ENCODE measurements at places on chromosomes 4 and X.
A peak's percentile ranks its signal among the peaks of the same experiment; 100 is the strongest.

- peak; percentile 51 for DNase-seq
Measured at GRCh38 chr4:633976-634598, 8.7 kb downstream of the PDE6B start.

GRCh38 chrX:79079477-79079876 lies 65.0 kb upstream of the GPR174 start:
- DNase-seq: no peak

GRCh38 chrX:140794642-140795041 lies 85.1 kb downstream of the LINC00632 start:
- no peak for DNase-seq

- no peak for DNase-seq
Measured at GRCh38 chrX:625137-625691, 5.4 kb upstream of the SHOX start.

DNA sequence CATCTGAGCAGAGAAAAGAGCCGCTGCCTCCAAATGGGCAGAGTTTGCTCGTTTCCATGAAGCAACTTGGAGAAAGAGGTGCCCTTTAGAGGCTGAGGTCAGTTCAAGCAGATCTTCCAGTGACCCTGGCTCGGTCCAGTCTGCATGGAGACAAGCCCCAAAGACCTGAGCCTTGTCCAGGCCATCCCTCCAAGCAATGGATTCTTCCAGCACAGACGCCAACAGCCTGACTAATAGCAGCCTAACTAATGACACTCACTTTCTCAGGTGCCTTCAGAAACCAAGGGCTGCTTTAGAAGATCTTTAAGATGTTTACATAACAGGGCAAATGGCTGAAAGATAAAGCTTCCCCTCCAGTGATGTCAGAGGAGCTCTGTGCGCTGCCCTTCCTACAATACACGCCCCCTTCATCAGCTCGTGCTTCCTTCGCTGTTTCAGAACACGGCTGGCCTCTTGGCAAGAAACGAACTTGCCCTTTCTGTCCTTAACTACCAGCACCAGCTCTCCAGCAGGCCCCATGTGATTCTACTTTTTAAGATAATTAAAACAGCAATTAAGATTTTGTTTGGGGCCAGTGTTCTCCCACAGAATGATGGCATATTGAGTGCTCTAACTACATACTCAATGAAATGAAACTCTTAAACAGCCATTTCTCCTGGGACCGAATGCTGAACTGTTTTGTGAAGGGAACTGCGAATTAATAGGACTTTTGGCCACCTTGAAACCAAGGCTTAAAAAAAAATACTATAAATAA lies 119.0 kb downstream of the GPR143 start:
- no peak for DNase-seq

GRCh38 chrX:482702-483203 lies 96.0 kb upstream of the PPP2R3B start:
- DNase-seq: no peak

GRCh38 chr4:14848229-14848628 lies 154.1 kb upstream of the CPEB2 start:
- DNase-seq: no peak

DNA sequence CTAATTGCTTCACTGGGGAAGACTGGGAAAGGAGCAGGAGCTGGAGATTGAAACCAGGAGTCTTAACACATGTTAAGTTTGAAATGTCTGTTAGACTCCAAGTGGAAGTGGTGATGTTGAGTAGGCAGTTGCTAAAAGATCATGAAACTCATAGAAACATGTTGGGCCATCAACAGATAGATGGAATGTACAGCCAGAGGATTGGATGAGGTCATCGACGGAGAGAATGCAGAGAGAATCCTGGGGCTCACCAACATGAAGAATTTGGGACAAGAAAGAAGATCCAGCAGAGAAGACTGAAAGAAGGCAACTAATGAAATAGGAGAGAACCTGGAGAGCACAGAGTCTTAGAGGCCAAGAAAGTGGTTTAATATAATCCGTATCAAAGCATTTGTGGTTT lies 19.4 kb upstream of the TSPAN5 start:
- no peak for DNase-seq

- DNase-seq: no peak
Measured at GRCh38 chrX:115900425-115900824, 270.1 kb upstream of the AGTR2 start.

DNA sequence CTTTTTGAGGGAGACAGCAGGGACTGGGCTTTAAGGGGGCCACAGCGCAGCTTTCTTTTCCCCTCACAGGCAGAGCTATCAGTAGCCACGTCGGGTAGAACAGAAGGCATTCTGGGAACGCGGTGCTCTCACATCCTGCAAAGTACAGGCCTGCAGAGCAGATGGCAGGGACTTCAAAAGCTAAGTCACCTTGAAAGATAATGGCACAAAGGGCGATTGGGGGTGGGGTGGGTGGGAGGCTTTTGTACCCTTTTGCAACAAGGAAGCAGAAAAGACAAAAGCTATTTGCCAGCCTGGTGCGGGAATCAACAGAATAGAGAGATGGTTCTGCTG lies 93.9 kb downstream of the PHKA2 start:
- no peak for DNase-seq

DNA sequence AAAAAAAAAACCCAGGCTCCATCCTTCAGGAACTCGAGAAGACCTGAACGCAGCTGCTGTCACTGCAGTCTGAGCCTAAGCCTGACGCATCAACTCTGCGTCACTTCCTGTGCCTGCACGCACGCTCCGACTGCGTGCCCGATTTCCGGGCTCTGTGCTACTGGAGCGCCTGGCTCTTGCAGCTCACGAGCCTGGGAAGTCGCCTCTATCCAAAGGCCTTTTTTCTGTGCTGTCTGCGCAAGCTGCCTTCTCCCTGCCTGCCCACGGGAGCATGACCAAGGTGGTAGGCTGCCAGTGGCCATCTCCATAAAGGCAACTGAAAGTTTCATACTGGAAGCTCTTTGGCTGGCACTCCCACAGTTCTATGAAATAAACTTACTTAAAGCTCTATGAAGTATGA lies 9.9 kb upstream of the GASK1B start:
- DNase-seq: no peak

DNA sequence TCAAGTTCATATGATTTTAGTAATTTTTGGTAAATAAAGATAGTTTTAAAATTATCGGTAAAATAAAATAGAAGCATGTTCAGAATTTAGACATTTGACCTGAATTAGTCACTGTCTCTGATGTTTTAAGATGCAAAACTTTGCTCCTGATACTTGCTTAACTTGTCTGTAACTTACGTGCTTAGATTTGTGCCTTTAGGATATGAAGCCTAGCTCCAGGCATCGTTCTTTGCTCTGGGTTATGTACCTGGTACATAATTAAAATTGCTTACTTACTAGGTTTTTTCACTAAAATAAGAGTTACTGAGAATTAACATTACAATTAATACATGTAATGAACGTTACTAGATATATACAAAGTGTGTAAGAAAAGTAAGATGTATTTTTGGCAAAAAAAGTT lies 24.9 kb upstream of the AADAT start:
- no peak for DNase-seq

DNA sequence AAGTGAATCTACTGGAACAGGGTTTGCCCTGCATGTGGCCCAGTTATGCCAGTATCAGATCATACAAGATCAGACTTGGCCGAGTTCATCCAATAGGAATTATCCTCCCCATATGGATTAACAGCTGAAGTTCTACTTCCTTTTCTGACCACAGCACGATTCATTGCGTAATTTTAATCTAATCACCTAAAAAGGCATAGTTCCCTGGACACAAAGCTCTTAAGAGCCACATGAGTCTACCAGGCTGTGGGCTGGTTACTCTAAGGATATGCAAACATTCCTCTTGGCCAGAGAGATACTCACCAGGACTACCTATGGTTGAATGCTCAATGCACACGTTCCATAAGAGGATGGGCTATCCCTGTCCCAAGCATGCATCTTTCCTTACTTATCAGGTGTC lies 46.9 kb downstream of the CHST7 start:
- no peak for DNase-seq

GRCh38 chrX:110172215-110172614 lies 145.7 kb downstream of the AMMECR1 start:
- DNase-seq: no peak

DNA sequence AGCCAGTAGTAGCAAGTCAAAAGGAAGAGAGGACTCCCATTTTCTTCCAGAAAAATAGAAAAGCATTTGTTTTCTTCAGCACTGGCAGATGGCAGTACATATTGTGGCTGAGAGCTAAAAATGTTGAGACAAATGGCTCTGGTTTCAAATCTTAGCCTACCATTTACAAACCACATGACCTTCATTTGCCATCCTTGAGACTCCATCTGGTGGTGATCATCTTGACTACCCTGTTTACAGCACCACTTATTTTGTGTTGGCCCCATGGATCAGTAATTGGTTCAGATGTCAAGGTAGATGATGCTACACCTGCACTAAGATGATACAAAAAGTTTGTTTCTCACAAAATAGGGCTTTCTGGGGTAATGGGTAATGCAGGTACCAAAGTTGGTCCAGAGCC lies 951.8 kb upstream of the IGFBP7 start:
- no peak for DNase-seq

DNA sequence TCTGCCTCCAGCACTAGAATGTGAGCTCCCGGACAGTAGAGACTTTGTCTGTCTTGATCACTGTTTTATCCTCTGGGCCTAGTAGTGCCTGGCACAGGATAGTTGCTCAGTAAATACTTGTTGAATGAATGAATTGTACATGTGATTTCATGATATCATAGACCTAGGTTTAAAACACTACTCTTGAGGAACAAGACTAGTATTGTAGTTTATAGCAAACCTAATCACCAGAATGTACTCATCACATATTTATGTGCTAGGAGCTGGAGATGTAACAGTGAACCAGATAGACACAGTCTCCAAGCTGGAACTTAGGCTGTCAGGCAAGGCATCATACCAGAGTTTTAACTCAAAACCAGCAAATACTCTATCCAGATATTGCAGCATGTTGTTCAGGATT lies 23.5 kb downstream of the GAB3 start:
- no peak for DNase-seq

- DNase-seq: no peak
Measured at GRCh38 chr4:65635051-65635821, 35.1 kb downstream of the EPHA5 start.

- no peak for DNase-seq
Measured at GRCh38 chrX:39176105-39176504, 374.8 kb downstream of the MID1IP1 start.

GRCh38 chr4:171676555-171677215 lies 136.5 kb upstream of the GALNTL6 start:
- no peak for DNase-seq

DNA sequence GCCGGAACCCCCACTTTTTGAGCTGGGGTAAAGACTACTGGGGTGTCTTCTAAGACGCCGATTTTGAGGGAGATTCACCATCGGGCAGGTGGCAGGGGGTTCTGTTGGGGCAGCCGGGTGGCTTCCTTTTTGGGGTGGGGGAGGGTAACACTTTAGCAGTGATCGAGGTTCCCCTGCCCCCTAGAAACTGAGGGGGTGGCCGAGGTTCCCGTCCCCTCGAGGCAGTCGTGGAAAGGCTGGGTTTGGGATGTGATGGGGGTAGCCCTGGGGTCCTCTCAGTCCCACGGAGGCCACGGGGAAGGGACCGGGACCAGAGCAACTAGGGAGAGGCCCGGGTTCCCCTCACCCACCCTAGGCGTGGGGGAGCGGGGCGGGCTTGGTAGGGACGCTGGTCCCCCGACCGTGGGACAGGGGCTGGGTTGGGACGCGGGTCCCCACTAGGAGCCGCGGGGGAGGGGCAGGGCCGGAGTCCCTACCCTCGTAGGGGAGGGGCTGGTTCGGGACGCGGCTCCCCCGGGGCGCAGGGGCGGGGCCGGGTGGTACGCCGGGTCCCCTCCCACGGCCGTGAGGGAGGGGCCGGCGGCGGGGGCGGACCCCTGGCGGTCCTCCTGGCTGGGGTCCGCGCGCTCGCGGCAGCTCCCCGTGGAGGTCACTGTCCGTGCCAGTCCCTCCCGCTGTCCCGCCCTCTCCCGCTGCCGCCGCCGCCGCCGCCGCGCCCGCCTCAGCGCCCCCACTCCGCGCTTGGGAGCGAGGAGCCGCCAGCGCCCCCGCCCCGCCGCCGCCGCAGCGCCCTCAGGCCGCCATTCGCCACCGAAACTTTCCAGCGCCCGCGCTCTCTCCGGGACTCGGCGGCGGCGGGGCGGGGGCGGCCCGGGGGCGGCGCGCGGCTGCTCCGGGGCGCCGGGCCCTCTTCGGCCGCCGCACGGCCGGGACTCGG lies at the start of gene TBL1X:
TSS of gene TBL1X (plus strand) at position 624 of the 937 bp plus-strand sequence. CDS start 188,529 bp downstream, outside the sequence.
- DNase-seq: peak; percentile 85

DNA sequence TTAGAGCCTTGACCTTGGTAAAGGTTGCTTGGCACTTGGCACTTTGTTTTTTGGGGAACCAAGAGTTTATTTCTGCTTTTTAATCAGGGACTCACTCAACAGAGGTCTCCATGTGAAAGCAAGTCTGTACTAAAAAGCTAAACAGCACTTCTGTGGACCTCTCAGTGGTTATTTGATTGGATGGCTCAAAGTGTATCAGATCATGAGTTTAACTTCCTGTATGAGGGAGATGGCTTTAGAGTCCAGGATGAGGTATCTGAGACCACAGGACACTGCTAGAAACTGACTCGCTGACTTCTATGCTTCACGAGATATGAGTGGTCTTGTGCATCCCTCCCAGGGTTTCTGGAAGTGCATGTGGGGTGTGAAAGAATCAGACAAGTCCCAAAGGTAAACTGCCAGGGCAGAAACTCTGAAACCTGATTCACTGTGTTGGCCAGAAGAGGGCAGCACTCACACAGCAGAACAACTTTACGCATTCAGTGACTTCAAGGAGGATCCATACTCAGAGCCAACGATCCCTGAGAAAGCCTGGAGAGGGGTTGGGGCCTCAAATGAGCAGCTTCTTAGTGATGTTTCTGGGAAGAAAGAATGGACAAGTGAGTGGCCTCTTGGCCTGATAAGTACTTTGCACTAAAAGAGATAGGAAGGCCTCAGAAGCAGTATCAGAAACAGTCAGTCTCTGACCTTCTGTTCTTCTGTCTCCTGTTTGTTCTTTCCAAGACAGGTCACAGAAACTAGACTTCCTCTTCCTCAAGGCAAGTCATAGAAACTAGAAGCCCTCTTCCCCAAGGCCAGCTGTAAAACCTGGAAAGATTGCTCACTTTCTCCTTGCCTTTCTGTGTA lies 220.3 kb upstream of the CXCL13 start:
- DNase-seq: peak; percentile 77

DNA sequence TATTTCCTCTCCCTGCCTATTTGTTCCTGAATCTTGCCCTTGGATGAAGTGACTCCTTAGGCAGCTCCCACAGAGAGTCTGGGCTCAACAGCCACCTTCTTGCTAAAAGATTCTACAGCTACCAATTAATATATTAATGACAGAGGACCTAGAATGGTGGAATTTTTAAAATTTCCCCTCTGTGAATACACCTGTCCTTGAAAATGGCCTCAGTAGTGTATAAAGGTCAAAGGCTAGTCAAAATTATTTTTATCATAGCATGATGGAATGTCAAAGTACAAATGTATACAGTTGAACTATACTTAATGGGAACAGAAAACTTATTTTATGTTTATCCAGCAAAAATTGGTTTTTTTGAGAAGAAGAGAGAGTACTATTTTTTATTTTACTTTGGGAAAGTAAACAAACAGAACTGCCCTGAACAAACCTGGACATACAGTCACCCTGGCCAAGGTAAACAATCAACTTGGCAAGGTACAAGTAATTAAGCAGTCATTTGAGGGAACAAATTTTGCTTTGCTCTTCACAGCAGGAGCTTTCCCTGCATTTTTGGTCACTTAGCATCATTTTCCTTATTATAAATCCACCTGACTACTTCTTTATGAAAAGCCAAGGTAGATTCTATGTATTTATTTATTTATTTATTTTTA lies 250.8 kb downstream of the INPP4B start:
- DNase-seq: no peak
